ENCODE measurements at places on chromosomes 7 and 10.

DNA sequence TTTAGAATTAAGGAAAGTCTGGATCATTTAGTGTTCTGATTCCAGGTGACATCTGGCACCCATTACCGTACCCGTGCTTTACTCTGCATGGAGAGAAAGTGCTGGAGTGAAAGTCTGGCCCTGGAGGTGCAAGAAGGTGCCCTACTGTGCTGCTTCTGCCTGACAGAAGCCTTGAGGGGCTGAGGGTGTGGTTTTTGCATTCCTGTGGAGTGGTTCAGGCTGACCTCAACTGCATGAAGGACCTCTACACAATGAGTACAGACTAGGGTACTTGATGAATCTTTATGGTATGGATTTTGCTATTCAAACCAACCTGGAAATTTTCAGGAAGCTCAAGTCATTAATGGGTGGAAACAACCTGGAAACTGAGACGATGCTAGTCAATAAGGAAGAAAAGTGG, 45.1 kb upstream of the GSAP start:
- DNase-seq: no peak

- DNase-seq: no peak
These were observed 6.1 kb downstream of the RELN start for GRCh38 chr7:103983201-103983977.

GRCh38 chr10:60958892-60959601, 15.1 kb upstream of the RHOBTB1 start:
- no peak for DNase-seq

DNA sequence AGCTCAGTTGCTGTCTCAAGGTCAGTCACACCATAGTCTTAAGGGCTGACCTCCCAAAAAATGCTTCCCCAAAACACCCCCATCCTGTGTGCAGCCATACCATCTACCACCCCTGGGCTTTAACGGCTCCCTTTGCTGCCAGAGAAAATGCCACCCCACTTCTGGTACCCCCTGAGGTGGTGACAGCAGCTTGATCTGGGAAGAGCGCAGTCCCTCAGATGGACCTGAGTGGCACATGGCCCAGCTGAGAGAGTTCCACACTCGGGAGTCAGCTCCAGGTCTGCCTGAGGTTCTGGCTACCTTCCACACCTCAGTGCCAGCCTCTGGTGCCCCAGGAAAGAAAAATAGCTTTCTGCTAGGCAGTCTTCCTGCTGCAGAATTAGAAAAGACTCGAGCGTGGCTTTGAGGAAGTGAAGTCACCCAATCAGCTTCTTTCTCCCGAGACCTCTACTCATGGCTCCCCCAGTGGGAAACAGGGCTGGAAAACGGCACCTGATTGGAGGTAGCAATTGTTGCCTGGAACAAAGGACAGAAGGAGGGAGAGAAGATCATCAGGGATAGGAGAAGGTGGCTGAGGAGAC, 151.7 kb downstream of the ARHGAP21 start:
- DNase-seq: no peak

DNA sequence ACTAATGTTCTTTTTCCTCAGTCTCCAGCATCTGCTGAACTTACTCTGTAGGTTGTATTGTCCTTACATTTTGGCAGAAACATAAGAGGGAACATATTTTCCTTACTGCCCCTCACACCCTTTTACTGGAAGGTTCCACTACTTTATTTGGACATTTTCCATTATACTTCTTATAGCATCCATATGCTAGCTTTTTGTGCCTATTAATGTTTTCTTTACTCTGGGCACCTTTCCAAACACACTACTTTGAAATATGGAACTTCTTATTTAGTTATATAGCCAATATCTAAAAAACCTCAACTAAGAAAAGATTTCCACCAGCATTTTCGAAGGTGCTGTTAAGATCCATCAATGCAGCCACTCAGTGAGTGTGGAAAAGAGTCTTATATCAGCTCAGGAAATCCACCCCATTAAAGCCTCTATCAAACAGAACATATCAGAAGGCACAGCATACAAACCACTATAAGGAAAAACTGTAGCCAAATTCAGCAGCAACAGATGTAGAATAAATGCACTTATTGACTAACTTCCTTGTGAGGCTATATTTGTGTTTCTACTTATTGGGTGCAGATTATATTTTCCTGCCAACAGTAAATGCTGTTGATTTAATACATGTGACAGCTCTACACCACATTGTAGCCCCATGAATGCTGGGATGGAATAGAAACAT, 272.5 kb upstream of the SEMA3E start:
- no peak for DNase-seq

DNA sequence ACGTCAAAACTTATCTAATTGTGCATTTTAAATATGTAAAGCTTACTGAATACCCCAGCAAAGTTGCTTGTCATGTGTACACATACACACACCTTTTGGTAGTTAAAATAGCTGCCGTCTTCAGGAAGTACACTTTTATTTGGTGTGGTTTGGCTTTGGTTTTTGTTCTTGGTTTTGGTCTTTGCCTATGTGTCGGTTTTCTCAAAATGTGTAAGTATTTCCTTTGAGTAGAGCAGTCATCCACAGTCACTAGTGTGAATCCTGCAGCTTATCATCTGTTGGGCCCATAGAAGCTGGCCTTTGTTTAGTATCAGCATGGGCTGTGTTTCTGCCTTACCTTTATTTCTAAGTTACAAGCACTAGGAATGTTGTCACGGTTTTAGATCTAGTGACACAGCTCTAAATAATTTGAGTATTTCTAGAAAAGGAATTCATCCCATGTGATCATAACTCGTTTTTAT, 35.3 kb downstream of the NET1 start:
- DNase-seq: peak; percentile 14

GRCh38 chr7:2953099-2953498, 90.6 kb downstream of the CARD11 start:
- no peak for DNase-seq

- DNase-seq: no peak
These were observed 35.3 kb upstream of the DPYSL4 start for GRCh38 chr10:132151286-132151950.

- DNase-seq: no peak
These were observed 7.2 kb downstream of the TAS2R16 start for GRCh38 chr7:122988333-122988732.
